ENCODE measurements at places on chromosomes 3 and 15. TPM values are rescaled to one million over a fixed set of nuclear protein-coding genes. Genes with fewer than 3 reads are reported as not detected.

The WDR49 gene
- 3.4 TPM for total RNA-seq

- no peak for DNase-seq
Observed at GRCh38 chr3:177676947-177677587, 479.8 kb upstream of the TBL1XR1 start.

GRCh38 chr3:54917174-54917573 lies 10.7 kb downstream of the LRTM1 start:
- DNase-seq = no peak

The A4GNT gene
- not detected for total RNA-seq

The LRTM1 gene
- not detected for total RNA-seq

Measured in posterior vena cava (tissue), 2 donors.